Activated CD4-positive, alpha-beta T cell treated with anti-CD3 and anti-CD28 coated beads, Interleukin-2, amount 50 U/mL, for 4 hours (primary cell): ENCODE measurements at places on chromosomes 2 and 18.

DNA sequence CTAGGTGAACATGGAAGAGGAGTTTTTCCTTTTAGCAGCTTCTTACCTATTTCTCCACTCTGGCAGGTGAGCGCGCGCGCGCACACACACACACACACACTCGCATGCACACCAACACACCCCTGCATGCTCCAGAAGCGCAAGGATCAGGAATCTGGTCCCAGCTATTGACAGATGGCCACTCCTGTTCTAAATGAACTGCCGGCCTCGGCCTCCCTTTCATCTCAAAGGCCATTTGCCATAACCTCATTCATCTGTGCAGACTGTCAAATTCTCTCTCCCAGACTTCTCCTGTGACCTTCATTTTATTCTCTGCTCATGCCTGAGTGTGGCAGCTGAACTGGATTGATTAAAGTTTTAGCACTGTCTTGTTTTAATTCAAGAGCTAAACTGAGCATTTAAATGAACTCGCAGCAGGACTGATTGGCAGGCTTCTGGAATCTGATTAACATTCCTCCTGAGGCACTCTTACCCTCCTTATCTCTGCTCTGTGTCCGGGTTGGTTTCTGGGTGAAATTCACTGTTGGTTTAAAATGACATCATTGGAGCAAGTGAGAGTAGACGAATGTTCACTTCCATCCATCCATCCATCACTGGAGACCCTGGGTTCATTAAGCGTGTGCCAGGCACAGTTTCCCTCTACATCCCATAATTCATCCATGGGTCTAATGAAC, 58.8 kb downstream of the FECH start:
- DNase-seq: no peak

GRCh38 chr2:201759567-201759966, 21.2 kb downstream of the ALS2 start:
- no peak for DNase-seq

GRCh38 chr2:235793163-235793752, 299.4 kb downstream of the AGAP1 start:
- DNase-seq: no peak

GRCh38 chr2:42587526-42588117, 19.2 kb downstream of the MTA3 start:
- no peak for DNase-seq

GRCh38 chr2:32264422-32265105, at the start of gene NLRC4:
Gene NLRC4, minus strand, starts transcription at chr2:32264886. Its CDS starts 8,111 bp downstream, at chr2:32256775.
- DNase-seq: no peak

DNA sequence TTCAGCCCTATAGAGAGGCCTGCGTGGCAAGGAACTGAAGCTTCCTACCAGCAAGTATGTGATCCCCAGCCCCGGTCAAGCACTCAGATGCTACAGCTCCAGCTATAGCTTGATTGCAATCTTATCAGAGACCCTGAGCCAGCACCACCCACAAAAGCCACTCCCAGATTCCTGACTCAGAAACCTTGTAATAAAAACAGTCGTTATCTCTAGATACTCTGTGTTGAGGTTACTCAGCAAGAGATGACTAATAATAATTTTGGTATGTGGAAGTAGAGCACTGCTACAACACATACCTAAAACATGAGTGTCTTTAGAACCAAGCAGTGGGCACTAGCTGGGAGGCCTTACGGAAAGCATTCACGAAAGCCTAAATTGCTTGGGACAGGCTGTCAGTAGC, 216.9 kb downstream of the UXS1 start:
- DNase-seq: peak; percentile 7

DNA sequence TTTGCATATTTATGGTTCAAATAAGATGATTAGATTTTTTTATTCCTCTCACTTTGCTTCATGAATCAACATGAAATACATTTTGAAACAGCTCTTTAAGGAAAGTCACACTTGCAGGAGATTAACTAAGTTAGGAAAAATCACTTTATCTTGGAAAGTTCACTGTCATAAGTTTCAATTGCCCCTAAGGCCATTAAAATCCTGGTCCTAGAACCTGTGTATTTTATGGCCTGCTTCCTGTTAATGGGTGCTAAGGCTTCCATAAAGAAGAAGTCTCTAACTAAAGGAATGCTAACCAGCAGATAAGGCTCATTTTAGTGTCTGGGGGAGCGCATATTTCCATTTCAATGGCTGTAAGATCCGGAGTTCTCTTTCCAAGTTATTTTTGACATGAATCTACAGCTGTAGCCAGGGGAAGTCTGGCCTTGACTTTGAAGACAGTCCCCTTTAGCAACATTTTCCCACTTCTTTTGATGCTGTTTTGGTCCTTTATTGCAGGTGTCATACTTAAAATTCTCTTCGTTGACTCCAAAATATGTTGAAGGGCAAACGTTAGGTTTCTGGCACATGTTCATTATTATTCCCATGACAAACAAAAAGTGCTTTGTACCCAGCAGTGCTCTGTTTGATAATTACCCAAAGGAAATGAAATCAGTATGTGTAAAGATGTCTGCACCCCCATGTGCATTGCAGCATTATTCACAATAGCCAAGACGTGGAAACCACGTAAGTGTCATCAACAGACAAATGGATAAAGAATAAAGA, 34.4 kb upstream of the SH3BP4 start:
- DNase-seq: no peak

GRCh38 chr2:156327835-156328695, 4.5 kb downstream of the NR4A2 start:
- DNase-seq: no peak

- DNase-seq: no peak
These were observed 391.2 kb upstream of the POU3F3 start for GRCh38 chr2:104462731-104463130.

GRCh38 chr2:30653847-30654246, 153.4 kb downstream of the CAPN13 start:
- no peak for DNase-seq

DNA sequence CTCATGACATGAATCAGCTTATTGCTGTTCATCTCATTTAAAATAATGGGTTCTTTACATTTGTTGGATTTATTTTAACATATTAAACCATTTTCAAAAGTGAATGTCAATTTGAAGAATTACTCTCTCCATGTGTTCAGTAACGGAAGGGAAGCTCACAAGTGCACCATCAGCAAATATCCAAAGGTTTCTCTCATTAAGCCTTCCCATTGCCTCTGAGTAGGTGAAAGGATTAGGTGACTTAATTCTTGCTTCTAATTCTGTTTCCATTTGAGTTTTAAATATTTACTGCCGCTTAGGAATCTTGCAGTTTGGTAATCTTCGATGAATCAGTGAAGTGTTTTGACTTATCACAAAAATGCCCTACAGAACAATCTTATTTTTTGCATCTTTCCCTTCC, 145.1 kb upstream of the NYAP2 start:
- DNase-seq: no peak

- no peak for DNase-seq
These were observed 30.6 kb downstream of the HJURP start for GRCh38 chr2:233823731-233824121.

GRCh38 chr2:220127311-220127710, 499.9 kb downstream of the SLC4A3 start:
- DNase-seq: no peak

DNA sequence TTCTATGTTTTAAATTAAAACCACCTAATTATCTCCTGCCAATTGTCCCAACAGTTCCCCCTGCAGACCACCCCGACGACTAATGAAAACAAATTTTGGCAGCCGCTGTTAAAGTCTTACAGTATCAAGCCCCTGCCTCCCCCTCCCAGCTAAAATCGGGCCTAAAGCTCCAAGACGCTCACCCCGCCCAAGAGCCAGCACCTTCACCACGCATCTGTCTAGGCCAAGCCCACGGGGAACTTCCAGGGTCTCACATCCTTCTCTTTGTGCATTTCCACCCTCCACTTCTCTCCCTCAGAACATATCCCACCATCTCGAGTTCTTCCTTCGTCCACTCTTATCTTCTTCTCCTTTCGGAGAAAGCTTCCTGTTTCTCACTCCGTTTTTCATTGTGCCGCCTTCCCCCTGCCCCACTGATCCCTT, 445 bp downstream of the PRPF40A start:
- peak; percentile 25 for DNase-seq

- DNase-seq: no peak
These were observed 1.3 kb upstream of the NPPC start for GRCh38 chr2:231927566-231927890.

- no peak for DNase-seq
These were observed 215.1 kb upstream of the SALL3 start for GRCh38 chr18:78764544-78764943.

- DNase-seq: no peak
These were observed 93.7 kb downstream of the SESTD1 start for GRCh38 chr2:179170901-179171300.

- no peak for DNase-seq
These were observed 64.9 kb downstream of the EVA1A start for GRCh38 chr2:75495862-75496261.

GRCh38 chr2:218648088-218648786, 11.2 kb downstream of the ZNF142 start:
- DNase-seq: peak; percentile 42

DNA sequence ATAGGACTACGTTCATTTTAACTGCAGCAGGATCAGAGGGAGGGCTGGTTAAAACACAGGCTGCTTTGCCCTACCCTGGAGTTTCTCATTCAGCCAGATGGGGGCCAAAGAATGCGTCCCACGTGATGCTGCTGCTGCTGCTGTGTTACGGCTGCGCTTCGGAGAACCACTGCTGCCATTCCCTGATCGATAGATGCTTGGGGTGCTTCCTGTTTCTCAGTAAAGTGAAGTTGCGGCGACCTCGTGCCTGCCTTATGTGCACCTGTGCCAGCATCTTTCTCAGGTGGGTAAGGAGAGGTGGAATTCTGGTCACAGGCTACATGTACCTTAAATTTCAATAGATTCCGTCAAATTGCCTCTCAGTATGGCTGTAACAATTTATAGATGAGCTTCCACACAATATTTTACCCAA, 24.7 kb upstream of the TOGARAM2 start:
- peak; percentile 45 for DNase-seq

DNA sequence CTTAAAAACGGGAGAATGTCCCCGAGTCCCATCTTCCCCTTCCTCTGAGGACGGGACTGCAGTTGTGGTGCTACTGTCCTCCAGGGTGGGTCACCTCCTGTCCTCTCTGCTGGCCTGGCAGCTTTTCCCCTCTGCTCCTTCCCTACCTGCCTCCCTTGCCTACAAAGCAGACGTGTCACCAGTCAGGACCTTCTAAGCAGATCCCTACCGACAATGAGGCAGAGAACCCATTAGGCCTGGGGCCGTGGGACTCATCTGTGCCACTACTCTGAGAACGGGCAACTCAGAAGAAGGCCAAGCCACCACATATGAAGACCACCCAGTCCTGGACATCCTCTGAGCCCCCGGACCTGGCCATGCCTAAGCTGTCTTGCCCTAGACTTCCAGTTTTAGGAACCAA, 103.0 kb upstream of the TEX51 start:
- no peak for DNase-seq

GRCh38 chr18:31162825-31163435, at the start of gene DSC1:
Gene DSC1, minus strand, starts transcription at chr18:31162856. Its CDS starts 262 bp downstream, at chr18:31162594.
- no peak for DNase-seq

DNA sequence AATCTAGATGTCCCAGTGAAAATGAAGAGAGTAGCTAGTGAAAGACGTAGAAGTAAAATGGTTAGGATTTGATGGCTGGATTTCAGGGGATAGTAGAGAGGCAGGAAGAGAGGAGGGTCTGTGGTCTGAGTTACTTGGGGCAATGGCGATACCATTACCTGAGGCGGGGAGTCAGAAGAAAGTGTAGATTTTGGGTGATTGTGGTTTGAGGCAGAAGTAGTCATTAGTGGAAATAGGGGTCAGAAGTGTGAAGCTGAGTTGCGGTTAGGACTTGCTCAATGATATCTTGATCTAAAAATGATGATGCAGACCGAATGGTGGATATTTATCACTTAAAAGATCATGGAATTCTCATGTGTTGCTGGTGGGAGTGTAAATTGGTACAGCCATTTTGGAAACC, 41.0 kb downstream of the CEP192 start:
- no peak for DNase-seq

GRCh38 chr2:120959426-120959825, 223.8 kb downstream of the GLI2 start:
- DNase-seq: no peak

DNA sequence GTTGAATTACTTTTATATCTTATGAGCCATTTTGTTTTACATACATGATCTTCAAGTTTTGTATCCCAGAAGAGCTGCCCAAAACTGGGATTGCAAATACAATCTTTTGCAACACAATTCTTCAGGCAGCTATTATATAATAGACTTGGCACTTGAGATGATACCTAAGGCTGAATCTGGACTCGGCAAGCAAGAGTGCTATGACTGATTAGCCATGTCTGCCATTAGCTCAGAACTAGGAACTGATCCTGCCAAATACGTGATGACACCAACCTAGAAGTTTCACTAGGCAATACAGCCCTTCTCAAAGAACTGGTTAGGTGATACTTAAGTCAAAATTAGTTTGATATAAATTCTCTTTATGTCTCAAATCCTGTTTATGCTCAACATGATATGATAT, 619.6 kb downstream of the CPS1 start:
- no peak for DNase-seq

DNA sequence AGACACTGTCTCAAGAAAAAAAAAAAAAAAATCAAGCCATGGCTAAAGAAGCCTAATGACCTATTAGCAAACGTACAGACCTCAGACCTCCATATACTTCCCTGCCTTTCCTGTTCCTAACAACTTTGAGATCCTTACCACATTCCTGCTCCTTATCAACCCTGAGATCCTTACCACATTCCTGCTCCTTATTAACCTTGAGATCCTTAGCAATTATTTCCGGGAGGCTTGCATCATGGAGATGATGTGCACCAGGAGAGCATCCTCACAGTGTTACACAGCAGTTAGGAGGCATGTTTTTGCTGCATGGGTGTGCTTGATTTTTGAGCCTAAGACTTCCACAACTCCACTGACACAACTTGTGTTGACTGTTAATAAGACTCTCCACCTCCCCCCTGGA, 54.6 kb upstream of the RASGRP3 start:
- no peak for DNase-seq

GRCh38 chr2:232320443-232320803, 58.1 kb upstream of the ALPP start:
- no peak for DNase-seq

- no peak for DNase-seq
These were observed 131.3 kb downstream of the DDX1 start for GRCh38 chr2:15722980-15723379.

GRCh38 chr2:36539631-36540030, 58.3 kb downstream of the FEZ2 start:
- no peak for DNase-seq

DNA sequence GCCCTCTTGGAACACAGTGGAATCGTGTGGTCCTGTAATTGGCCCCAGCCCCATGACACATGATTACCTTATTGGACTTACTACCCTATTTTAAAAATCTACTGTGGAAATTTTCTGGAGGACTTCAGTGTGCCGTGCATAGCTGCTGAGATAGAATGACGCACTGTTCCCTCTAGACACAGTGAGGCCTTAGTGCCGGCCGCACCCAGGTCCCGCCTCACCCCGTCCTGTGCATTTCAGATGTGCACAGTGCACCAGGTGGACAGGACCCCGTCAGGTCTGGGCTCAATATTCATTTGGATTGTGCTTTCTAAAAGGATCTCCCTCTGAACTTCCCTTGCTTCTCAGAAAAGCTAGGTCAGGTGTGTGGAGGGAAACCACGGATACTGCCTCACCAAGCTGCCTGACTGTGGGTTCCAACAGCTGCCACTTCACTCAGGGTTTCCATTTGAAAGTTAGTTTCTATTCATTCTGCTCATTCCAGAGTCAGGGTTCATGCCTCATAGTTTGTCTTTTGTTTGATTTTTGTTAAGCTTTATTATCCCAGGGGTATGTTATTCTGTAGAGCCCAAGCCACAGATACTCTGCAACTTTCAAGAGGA, 155.8 kb downstream of the PTGR3 start:
- no peak for DNase-seq

- DNase-seq: no peak
These were observed 543.9 kb upstream of the LINC00305 start for GRCh38 chr18:64692826-64693225.

- DNase-seq: peak; percentile 48
These were observed 75.3 kb downstream of the MBD2 start for GRCh38 chr18:54149078-54149697.
